CD4-positive, CD25-positive, alpha-beta regulatory T cell (primary cell): ENCODE measurements at places on chromosomes 1 and 21.
A peak's percentile ranks its signal among the peaks of the same experiment; 100 is the strongest.

GRCh38 chr1:169200319-169200718, 93.8 kb downstream of the ATP1B1 start:
- DNase-seq: no peak

DNA sequence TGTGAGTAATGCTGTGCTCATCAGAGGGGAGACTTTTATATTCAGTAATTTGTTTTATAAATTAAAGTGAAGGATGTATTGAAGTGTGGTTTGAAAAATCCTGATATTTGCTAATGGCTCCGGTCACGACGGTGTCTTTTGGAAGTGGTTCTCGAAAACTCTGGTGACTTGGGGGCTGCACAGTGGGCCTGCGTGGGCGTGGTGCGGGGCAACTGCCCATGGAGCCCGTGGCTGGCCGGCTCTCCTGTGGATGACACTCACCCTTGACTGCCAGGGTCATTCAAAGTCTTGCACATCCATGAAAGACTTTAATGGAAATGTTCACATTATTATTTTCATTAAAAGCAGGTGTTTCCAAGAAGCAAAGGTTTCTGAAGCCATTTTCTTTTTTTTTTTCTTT, 7.7 kb downstream of the FAAP20 start:
- no peak for DNase-seq

DNA sequence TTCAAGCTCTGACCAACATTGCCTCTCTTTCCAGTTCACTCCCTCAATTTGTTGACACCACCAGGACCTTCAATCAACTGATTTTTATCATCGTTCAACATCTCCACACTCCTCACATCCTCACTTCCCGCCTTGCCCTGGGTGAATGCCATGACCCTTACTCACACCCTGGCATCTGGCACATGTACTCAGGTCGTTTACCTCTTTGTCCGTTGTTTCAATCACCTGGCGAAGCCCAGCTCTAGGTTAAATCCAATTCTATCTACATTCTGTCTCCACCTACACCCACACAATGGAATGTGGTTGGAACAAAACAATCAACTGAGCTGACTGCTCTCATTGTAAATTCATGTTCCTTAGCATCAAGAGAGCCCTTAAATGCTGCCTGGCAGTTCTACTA, 24.2 kb upstream of the TBX15 start:
- DNase-seq: no peak

DNA sequence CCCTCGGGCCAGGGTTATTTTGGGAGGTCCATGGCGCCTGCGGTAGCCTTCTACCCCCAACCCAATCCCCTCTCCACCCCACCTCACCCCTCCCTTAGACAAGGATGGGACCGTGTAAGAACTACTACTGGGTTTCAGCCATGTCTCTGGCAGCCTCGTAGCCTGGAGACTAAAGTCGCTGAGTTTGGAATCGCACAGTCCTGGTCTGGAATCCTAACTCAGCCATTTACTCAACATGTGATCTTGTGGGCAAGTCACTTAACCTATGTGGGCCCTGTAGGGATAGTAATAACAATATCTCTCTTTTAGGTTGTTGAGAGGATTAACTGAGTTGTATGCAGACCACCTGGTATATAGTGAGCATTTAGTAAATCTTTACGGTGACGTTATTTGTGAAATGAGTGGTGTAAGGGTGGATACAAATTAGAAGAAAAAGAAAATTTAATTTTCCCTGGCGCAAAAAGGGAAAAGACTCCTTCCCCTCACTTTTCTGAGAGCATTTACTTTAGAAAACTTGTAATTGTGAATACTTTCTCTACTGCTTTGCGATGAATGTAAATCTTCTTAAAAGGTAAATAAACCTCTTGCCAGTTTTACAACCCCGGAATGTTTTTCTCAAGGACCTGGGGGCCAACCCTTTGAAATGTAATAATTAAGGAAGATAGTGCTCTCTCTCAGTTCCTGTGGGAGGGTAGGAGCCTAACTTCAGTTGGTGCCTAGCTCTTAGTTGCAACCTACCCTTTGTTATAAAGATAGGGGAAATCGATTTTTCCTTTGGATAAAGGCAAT, 615 bp upstream of the MRPS15 start:
- no peak for DNase-seq

DNA sequence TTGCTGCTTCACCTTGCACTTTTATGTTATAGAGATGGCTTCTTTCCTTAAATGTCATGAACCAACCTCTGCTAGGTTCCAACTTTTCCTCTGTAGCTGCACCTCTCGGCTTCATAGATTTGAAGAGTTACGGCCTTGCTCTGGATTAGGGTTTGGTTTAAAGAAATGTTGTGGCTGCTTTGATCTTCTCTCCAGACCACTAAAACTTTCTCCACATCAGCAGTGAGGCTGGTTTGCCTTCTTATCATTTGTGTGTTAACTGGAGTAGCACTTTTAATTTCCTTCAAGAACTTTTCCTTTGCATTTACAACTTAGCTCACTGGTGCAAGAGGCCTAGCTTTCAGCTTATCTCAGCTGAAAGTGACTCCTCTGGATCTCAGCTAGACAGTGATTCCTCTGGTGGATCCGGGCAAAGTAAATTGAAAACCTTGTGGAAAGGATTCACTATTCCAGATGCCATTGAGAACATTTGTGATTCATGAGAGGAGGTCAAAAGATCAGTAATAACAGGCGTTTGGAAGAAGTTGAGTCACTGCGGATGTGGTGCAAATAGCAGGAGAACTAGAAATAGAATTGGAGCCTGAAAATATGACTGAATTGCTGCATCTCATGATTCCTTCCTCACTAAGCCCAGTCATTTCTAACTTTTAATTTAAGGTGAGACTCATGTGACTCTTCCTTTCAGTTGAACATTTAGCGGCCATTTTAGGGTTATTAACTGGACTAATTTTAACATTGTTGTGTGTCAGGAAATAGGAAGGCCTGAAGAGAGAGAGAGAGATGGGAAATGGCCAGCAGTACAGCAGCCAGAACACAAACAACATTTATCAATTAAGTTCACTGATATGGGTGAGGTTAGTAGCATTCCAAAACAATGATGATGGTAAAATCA, 16.2 kb upstream of the RGS1 start:
- no peak for DNase-seq

- DNase-seq: no peak
Observed at GRCh38 chr21:42374457-42374856, 8.1 kb upstream of the TFF1 start.

GRCh38 chr1:201444792-201445191, 23.3 kb upstream of the TNNI1 start:
- no peak for DNase-seq

DNA sequence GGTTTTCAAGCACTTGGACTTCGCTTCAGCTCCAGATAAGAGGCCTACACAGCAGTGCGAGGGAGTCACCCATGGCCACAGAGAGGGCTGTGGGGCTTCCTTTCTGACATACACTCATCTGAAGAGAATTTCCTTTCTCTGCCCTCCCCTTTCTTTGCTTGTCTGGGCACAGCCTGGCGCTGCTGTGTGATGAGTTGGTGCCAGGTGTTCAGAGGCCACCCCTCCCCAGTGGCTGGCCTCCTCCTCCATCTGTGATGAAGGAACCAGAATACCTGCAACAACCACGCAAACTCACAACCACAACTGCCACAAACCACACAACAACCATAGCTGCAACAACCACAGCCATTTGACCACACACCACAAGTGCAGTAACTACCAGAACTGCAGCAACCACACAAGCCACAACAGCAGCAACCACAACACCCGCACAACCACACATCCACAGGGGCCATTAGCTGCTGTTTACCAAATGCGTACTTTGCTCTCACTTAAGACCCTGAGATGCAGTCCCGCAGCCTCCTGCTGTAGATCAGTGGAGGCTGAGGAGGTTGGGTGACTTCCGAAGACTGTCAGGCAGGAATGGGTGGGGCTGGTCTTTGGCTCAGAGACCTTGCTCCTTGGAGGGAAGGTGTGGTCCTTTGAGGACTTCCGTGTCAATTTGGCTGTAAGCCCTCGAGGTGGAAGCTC, 71.1 kb downstream of the IER5 start:
- peak; percentile 48 for DNase-seq
